ENCODE measurements at places on chromosomes 5 and 9. TPM values are rescaled to one million over a fixed set of nuclear protein-coding genes. Genes with fewer than 3 reads are reported as not detected.
A peak's percentile ranks its signal among the peaks of the same experiment; 100 is the strongest.

Gene GFI1B
- not detected for total RNA-seq

DNA sequence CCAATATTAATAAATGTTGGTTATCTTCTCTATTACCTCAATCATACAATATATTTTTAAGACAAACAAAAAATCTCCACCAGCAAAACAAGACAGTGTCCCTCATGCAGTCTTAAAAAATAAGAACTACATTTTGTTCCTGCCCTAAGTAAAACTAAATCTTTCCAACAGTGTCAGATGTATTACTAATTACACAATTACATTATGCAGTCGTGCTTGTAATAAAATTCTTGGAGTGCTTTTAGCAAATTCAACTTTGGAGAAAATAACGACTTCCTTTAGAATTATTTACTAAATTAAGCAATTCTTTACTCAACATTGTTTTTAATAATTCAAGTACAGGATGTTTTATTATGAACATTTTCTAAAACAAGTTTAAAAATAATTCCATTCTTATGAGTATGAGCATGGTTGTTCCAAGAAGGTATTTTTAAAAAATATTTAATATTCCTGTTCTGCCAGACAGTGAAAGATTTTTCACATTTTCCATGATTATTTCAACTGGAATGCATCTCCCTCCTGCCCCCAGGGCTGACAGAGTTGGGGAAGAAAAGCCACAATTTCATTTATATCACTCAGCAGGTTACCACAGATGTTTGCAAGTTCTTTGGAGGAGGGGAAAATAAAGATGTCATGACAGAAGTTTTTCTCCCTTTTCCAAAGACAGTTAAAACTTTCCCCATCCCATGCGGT, 137.9 kb downstream of the FAM114A2 start:
- DNase-seq, result no peak

Gene SPAAR
- total RNA-seq, result not detected

Gene ASTN2
- total RNA-seq, result 3.6 TPM

Gene POU5F2
- 1.6 TPM for total RNA-seq

DNA sequence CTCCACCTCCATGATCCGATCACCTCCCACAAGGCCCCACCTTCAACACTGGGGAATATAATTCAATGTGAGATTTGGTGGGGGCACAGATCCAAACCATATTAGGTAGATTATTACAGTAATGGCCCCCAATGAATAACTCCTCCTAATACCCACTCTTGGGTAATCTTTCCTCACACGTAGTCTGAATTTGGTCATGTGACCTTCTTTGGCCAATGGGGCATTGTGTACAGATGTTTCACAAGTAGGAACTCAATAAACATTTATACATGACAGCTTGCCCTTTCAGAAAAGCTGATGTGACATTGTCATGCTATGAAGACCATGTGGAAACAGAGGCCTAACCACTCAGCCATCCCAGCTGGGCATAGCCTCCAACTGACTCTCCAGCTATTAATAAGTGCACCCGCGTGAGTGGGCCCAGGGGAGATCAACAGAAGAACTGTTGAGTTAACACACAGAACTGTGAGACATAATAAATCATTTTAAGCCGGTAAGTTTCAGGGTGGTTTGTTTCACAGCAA, 10.6 kb downstream of the GPR150 start:
- DNase-seq, result no peak

GRCh38 chr5:40409601-40410000, 270.1 kb upstream of the PTGER4 start:
- peak; percentile 32 for DNase-seq

GRCh38 chr5:93130624-93131490, 450.2 kb downstream of the NR2F1-AS1 start:
- no peak for DNase-seq

DNA sequence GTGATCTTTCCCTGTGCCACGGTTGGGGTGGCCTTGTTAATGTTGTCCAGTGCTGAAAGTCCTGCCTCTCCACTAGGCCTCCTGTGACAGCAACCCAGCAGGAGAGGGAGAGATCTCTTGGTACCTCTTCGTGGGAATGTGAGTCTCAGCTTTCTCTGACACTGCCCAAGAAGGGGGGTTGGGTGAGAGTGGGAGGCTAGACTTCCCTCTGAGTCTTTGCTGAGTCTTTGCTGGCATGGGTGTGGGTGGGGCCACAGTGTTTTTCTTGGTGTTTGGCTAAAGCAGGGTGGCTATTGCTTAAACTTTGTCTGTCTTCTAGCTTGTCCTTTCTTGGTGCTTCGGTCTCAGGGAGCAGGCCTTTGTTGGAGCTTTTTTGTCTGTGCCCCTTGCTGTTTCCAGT, 145.6 kb downstream of the GNA14 start:
- DNase-seq, result no peak

DNA sequence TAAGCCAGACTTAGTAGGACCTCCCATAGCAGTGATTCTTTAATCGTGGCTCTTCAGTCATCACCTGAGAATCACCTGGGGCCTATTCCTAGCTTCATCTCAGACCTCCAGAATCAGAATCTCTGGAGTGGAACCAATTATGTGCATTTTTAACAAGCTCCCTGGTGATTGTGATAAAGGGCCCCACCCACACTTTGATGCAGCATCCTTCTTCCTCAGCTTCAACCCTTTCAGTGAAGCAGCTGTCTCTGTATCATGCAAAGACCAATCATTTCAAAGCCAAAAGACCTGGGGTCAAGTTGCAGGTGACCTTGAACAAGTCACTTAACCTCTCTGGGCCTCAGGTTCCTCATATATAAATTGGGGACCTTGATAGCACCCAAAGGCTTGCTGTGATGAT, 17.1 kb downstream of the FBXO10 start:
- DNase-seq, result no peak
